ENCODE measurements at places on chromosomes 1 and 21. TPM values are rescaled to one million over a fixed set of nuclear protein-coding genes. Genes with fewer than 3 reads are reported as not detected.

Gene SPRR2G
- total RNA-seq: not detected

Gene HES4
- 218 TPM for total RNA-seq

Gene ARF1
- 222 TPM for total RNA-seq

- H3K27ac ChIP-seq: no peak overlapping the region
- no peak overlapping the region for H3K4me3 ChIP-seq
- no peak for DNase-seq
- peaks cover 21% of the 10 kb centered on the region for H3K36me3 ChIP-seq
- peaks cover 12% of the 10 kb centered on the region for H3K4me1 ChIP-seq
Observed at GRCh38 chr1:223217781-223218180, 74.7 kb upstream of the TLR5 start.

GRCh38 chr21:45638707-45639106 is 4.8 kb upstream of the PCBP3 start:
- peaks cover 10% of the 10 kb centered on the region for H3K27me3 ChIP-seq
- H3K36me3 ChIP-seq: no peaks in the 10 kb centered on the region
- DNase-seq: no peak
- no peak overlapping the region for H3K4me3 ChIP-seq

Measured in glutamatergic neuron (in vitro differentiated cells).